NCI-H460 (cell line): ENCODE measurements at places on chromosomes 6 and 20. TPM values are rescaled to one million over a fixed set of nuclear protein-coding genes. Genes with fewer than 3 reads are reported as not detected.

DNA sequence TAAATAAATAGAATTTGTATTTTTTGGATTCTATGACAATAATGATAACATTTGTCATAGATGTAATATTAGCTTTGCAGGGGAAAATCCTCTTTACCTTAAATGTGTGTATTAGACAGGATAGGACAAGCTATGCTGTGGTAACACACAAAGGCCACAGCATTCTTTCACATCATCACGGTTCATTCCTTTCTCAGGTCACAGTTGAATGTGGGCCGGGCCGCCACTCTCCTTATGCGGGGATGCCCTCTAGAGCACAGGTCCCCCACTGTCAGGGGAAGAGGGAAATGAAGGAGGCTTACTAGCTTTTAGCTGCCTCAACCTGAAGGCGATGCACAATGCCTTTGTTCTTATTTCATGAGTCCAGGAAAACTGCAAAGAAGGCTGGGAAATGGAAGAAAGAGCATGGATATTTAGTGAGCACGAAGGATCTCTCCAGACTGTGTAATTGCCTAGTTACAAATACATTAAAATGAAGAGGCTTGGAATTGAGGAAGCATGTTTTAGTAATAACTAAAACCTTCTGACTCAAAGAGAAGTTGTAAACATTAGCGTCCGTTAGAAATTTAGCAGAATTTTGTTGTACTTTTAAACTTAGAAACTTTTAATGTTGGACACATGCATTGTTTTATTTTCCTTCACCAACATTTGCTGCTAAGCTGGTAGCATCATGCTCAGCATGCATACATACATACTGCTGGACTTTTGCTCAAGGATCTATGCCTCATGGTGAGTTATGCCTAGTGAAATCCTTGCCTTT lies 248.9 kb upstream of the FOXQ1 start:
- no peak for DNase-seq

GRCh38 chr20:21338291-21338690 lies 35.2 kb downstream of the XRN2 start:
- no peak for DNase-seq

- no peak for DNase-seq
Observed at GRCh38 chr6:97462031-97462430, 179.0 kb upstream of the MMS22L start.

- DNase-seq: no peak
Observed at GRCh38 chr6:143141442-143141841, 80.8 kb downstream of the AIG1 start.

DNA sequence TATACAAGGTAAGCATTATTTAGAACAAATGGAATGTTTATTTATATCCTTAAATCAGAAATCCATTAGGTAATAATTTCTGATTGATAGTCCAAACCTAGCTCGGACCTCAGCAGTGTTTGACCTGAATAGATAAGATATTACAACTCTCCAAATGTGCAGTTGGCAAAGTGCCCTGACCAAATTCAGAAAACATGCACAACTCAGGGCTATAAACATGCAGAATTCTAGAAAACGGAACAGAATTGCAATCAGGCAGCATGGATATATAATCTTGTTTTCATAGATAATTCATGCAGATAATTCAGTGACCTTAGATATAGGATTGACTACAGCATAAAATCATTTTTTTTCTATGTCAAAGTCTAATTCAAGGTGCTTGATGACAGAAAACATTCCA lies 626.6 kb upstream of the CITED2 start:
- no peak for DNase-seq

CCNC gene
- total RNA-seq: 53.3 and 65.5 TPM in 2 replicates

ADGRF1 gene
- not detected in 2 replicates for total RNA-seq
